ENCODE measurements at places on chromosomes 16 and 17.

DNA sequence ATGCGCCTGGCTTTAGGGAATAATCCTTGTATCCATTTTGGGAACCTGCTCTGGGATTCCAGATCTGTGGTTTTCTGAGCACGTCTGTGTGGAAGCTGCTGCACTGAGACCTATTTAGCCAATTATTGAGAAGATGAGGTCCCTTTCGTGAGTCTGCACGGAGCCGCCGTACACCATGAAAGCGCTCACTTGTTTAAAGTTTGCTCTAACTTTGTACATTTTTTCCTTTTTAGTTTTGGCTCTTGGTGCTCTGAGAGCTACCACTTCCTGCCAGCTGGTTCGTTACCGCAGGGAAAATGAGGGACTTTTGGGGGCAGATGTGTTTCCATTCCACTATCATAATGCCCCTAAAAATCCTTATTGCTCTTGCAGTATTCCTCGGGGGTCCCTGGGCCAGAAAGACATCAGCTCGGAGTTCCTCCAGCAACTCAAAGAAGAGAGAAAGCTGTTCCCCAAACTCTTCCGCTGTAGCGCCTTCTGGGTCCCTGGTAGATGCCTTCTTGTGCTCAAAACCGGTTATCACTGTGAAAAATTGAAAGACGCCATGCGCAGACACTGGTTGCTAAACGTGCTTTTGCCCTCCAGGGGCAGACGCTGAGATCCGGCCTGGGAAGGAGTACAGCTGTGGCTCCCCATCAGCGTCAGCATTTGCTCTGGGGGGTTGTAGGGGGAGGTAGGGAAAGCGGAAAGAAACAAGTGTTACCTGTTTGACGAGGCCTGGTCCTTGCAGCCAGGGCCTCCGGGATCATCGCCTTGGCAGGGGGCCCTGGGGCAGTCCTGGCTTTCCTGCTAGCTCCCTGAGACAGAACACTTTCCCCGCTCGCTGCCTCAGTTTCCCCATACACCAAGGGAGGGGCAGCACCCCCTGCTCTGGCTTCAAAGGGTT, 238.1 kb downstream of the MRTFB start:
- DNase-seq: peak; percentile 55

GRCh38 chr17:48873209-48873608, 19.4 kb upstream of the ATP5MC1 start:
- DNase-seq: no peak

DNA sequence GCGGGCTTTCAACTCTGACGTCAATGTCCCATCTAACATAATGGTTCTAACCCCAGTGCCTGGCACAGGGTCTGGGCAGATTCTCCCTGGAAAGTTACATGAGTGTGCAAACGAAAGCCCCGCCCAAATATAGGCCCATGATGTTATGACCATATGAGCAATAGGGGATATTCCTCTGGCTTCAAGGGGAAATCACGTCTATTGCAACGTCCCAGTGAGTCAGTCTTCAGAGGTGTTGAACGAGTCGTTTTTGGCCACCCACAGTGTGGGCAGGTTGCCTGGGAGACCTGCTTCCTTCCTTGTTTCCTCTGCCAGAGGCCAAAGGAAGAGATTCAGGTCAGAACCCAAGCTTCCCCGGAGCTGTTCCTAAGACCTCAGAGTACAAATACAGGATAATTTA, 30.3 kb downstream of the PIK3R5 start:
- peak; percentile 82 for DNase-seq

GRCh38 chr16:54059319-54059718, 227.3 kb downstream of the IRX3 start:
- no peak for DNase-seq

- peak; percentile 31 for DNase-seq
Measured at GRCh38 chr17:18143044-18143936, 34.7 kb downstream of the MYO15A start.

- DNase-seq: no peak
Measured at GRCh38 chr17:71850812-71851211, 270.0 kb upstream of the SOX9 start.

DNA sequence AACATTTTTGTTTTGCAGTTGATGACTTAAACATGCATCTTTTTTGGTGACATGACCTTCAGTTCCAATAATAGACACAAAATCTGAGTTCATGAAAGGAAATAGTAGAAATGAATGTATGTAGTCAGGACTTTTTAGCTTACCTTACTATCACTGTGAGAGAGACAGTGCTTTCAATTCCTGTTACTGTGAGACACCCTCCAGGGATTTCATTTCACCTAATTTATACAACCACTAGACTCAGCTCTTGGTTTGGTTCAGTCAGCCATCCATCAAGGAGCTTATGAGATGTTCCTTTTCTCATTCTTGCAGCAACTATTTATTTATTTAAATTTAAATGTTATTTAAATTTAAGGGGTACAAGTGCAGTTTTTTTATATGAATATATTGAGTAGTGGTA, 77.9 kb downstream of the MAP2K4 start:
- no peak for DNase-seq

DNA sequence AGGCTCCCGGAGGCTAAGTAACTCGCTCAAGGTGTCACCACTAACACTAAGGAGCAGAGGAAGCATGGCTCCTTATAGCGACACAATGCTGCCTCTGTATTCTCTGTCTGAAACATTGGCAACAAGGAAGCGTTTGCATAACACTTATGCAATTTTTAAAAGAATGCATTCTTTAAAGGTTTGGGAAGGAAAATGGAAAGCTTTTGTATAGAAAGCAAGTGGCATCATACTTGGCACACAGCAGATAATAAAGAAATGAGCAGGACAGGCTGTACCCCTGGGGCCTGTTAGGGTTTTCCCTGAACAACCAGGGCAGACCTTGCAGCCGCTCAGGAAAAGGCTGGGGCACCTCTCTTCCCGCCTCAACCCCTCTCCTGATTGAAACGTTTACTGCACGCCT, 36.9 kb downstream of the PPL start:
- DNase-seq: no peak

GRCh38 chr16:69443927-69444631, 19.7 kb downstream of the CYB5B start:
- peak; percentile 16 for DNase-seq
